ENCODE measurements at places on chromosomes 5 and 9.

- no peak for DNase-seq
Observed at GRCh38 chr5:123283031-123283430, 140.2 kb downstream of the CEP120 start.

DNA sequence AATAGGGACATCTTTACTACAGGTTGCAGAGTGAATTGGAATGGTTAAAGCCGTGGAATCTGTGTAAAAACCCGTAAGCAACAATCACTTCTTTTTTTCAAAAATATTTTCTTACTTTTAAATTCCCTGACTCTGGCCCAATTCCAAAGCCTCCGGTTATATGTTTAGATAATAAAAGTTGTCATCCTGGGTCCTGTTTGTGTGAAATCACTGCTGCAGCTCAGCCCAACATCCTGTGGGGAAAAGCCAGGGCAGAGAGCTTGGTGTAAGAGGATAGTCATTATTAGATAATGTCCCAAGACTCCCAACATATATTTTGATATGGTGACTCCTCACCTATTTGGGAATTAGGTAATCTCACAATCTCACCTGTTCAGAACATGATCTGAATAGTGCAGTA is 586.0 kb upstream of the BRINP1 start:
- no peak for DNase-seq

GRCh38 chr5:78601559-78602314 is 46.8 kb downstream of the LHFPL2 start:
- DNase-seq, result no peak

DNA sequence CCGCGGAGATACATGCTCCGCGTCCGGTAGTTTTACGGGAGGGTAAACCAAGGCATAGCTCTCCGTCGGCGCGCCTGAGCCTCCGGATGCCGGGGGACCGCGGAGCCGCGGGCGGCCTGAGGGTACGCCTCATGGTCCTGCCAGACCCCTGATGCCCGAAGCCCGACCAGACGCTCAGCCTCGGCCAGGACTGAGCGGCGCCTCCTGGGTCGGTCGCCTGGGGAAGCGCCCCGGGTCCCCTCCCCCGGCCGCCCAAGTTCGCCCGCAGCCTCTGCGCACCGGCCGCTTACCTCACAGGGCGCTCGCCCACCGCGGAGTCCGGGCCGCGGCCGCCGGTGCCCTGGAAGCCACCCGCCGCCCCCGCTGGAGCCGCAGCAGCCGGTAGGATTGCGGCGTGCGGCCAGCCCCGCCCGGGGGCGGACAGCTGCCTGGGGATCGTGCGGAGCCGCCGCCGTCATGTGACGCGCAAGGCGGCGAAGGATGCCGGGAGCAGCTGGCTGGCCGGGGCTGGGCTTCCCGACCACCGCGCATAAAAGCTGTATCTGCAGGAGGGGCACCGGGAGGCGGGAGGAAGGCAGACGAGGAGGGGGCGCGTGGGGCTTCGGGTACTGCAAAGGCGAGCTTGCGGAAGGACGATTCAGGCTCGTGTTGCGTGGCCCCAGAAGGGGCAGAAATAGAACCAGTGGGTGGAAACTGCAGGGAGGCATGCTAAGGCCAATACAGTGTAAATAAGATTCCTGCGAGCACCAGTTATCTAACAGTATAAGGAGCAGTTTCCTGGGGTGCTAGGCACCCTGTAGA is at the start of gene FBXO10:
FBXO10 (minus strand) TSS at position 460 of the 801 bp plus-strand sequence. CDS start 34,612 bp downstream, outside the sequence.
- DNase-seq, result peak; percentile 76

DNA sequence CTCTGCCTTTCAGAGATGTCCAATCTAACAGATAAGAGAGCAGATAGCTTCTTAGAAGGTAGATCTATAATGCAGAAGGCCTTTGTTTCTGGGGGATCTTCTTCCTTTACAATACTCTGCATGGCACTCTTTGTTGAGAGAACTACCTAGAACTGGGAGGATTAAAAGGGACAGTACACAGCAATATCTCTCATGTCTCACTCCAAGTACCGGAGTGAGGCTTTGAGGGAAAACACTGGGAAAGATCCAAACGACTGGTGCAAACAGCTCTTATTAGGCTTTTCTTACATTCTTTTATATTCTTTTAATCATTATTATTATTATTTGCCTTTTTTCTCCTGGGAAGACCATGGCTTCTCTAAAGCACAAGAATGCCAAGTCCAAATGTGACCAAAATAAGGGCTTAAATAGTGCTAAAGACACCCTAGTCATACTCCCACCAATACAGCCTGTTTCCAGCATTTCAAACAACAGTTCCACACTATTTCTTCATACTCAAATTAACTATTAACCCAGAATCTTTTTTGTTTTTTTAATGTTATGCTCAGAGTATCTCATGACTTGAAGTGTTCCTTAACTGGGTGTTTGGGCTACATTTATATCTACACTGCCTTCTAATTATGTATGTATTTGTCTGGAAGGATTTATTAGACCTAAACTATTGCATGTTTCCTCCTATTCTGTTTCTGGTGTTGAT is 52.7 kb downstream of the ABHD17B start:
- no peak for DNase-seq

GRCh38 chr9:81375187-81376100 is 313.9 kb downstream of the TLE1 start:
- no peak for DNase-seq

DNA sequence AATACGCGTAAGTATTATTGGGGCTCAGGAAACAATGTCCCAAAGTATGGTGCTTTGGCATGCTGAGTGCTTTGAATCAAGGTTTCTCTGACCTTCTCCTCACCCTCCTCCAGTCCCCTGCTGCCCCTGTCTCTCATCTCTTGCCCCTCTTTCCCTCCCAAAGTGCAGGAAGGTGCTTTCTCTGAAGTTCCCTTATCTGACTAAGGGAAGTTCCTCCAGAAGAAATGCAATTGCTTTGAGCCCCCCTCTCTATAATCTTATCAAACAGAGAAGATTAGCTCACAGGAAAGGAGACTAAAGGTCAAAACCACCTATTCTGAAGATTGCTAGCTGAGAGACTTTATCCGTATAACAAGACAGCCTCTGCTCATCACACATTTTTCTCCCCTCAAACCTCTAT is 288.1 kb downstream of the ARL15 start:
- no peak for DNase-seq
